ENCODE measurements at places on chromosomes 1 and 21.
A peak's percentile ranks its signal among the peaks of the same experiment; 100 is the strongest.

DNA sequence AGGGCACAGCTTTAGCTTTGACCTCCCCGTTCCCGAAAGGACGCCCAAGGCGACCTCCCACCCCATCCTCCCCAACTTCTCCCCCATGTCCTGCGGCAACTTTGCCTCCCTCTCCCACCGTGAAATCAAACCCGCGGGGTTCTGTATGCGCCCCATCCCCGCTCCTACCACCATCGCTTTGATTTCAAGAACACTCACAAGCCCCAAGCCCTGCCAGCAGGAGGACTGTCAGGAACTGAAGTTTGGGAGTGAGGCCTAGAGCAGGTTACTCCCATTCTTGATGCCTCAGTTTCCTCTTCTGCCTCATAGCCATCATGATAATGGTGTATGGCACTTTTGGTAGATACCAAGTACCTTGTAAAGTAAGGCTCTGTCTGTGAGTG is 2.3 kb downstream of the PTPRU start:
- DNase-seq = no peak

DNA sequence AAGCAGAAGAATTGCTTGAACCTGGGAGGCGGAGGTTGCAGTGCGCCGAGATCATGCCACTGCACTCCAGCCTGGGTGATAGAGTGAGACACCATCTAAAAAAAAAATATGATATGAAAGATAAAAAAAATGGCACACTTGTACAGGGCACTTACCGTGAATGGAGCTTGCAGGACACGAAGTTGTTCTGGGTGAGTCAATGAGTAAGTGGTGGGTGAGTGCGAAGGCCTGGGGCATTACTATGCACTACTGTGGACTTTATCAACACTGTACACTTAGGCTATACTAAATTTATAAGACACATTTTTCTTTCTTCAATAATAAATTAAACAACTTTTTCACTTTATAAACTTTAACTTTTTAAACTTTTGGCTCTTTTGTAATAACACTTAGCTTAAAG is 37.0 kb downstream of the TNFRSF8 start:
- no peak for DNase-seq

DNA sequence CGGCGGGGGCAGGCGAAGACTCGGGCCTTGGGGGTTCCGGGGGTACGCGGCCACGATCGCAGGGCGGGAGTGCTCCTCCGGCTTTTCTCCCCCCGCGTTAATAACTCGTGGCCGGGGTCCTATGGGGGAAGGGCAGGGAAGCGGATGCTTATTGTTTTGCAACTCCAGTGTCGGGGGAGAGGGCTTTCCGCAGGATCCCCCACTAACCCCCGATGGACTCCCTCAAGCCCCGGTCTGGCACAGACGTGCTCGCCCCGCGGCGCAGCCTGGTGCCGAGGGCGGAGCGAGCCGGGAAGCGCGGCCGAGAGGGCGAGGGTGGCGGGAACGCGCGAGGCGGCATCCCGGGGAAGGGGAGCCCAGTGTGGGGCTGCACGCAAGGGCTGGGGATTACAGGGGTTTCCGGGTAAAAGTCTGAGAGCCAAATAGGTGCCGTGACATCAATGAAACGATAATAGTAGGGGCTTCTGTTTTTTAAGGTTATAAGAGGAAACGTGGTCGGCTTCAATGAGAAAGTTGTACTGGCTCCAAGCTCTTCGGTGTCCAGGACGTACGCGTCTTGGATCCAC is 772 bp downstream of the UCK2 start:
- DNase-seq = peak; percentile 16

- DNase-seq = no peak
These were observed 4.8 kb upstream of the MDM4 start for GRCh38 chr1:204511366-204511765.

GRCh38 chr1:41003127-41003639 is 18.3 kb downstream of the SLFNL1 start:
- no peak for DNase-seq

GRCh38 chr1:35633547-35633946 is 7.8 kb downstream of the PSMB2 start:
- no peak for DNase-seq

GRCh38 chr21:19124691-19125090 is 721.1 kb upstream of the TMPRSS15 start:
- no peak for DNase-seq

- no peak for DNase-seq
These were observed 37.9 kb upstream of the ZBTB40 start for GRCh38 chr1:22413799-22414198.

- no peak for DNase-seq
These were observed 971 bp downstream of the CAPZB start for GRCh38 chr1:19484338-19484797.

DNA sequence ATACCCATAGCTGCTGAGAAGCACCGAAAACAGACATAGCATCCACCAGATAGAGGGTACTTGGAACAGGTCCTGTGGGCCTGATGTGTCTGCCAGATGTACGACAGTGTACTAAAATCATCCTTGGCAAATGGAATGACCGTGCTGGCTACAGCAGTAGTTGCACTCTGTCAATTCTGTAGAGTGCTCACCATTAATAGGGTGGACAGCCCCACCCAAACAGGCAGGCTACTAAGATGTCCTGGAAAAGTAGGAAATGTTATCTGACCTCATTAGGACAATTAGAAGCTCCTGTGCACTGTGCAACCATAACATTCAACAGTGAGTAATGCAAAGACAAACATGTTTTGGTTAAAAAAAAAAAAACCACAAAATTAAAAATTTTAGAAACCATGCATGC is 106.2 kb downstream of the PTPN14 start:
- no peak for DNase-seq

GRCh38 chr1:65845535-65846060 is 52.9 kb downstream of the PDE4B start:
- DNase-seq = no peak

- no peak for DNase-seq
These were observed 52.1 kb downstream of the KCNAB2 start for GRCh38 chr1:6097824-6098223.

GRCh38 chr1:89719502-89720306 is 86.8 kb downstream of the LRRC8C start:
- peak; percentile 61 for DNase-seq

- no peak for DNase-seq
These were observed 143.2 kb downstream of the PBX1 start for GRCh38 chr1:164702216-164702615.

DNA sequence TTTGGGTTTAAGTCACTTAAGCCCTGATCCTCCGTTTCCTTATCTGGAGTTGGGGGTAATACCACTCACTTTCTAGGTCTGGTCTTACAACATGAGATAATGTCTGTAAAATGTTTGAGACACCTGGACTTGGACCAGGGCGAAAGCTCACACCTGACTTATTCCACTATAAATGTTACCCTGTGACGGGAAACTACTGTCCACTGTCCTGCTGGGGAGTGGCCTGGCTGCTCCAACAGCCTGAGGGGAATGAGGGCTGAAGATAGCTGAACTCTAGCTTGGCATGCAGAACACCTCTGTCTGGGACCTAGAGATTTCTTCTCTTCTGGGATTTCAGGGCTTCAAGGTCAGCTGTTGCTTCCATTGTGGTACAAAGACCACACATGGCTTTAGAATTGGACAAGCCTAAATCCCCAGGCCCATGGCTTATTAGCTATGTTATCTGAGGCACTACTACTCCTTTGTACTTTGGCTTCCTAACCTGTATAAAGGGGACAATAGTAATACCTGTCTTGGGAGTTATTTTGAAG is 9.5 kb upstream of the A3GALT2 start:
- DNase-seq = no peak

DNA sequence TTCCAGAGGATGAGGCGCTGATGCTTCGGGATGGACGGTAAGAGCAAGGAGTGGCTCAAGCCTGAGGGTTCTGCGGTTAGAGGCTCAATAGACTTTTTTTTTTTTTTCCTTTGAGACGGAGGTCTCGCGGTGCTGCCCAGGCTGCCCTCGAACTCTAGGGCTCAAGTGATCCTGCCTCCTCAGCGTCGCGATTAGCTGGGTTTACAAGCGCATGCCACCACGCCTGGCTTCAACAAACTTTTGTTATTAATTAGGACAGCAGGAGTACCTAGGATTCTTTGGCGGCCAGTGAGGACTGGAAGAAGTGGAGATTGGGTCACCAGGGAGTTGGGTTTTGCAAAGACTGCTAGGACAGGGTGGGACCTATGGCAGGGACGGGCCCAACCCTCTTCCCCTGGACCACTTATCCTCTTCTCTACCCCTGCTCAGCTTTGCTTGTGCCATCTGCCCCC is 587 bp downstream of the SCNM1 start:
- DNase-seq = no peak

- DNase-seq = no peak
These were observed 241.2 kb upstream of the MAP1LC3C start for GRCh38 chr1:242240077-242240476.

GRCh38 chr1:56070601-56071000 is 508.8 kb downstream of the PLPP3 start:
- no peak for DNase-seq

GRCh38 chr1:61332196-61332753 is 249.9 kb downstream of the NFIA start:
- no peak for DNase-seq
